ENCODE measurements at places on chromosomes 12 and 14.

GRCh38 chr14:21825149-21825743 is 151.6 kb upstream of the OR4E1 start:
- no peak for DNase-seq

- DNase-seq: no peak
Observed at GRCh38 chr14:68873376-68873775, 80.5 kb upstream of the ZFP36L1 start.

GRCh38 chr14:69387311-69387710 is 10.8 kb downstream of the ERH start:
- no peak for DNase-seq

- no peak for DNase-seq
Observed at GRCh38 chr12:25652371-25652770, 99.3 kb upstream of the LMNTD1 start.

DNA sequence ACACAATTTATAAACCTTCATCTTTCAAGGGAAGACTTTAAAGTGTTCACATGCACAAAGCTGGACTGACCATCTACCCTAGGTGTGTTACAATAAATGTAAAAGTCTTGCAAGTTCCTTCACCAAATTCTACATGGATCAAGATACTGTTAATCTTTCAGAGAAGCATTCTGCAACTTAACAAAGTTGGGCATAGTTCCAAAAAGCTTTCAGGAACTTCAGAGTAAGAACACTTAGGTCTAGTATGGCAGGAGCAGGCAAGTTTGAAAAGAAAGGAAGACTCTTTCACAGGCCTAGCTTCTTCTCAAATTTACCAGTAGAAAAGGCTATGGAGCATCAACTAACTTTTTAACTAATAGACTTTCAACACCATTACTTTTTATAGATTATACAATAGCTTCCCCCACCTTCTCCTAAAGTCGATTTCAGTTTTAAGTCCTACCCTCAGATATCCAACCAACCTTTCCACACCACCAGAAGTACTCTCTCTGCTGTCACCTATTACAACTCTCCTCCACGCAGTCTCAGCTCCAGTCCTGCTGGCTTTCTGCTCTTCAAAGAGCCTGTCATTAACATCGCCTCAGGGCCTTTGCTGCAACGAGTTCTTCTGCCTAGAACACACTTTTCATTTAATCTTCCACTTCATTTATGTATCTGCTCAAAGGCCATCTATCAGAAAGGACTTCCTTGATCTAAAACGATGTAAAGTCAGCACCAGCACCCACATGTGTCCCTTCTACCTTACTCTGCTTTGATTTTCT is 333.9 kb downstream of the CEP128 start:
- DNase-seq: no peak

- no peak for DNase-seq
Observed at GRCh38 chr12:38465020-38465419, 148.4 kb downstream of the ALG10B start.

DNA sequence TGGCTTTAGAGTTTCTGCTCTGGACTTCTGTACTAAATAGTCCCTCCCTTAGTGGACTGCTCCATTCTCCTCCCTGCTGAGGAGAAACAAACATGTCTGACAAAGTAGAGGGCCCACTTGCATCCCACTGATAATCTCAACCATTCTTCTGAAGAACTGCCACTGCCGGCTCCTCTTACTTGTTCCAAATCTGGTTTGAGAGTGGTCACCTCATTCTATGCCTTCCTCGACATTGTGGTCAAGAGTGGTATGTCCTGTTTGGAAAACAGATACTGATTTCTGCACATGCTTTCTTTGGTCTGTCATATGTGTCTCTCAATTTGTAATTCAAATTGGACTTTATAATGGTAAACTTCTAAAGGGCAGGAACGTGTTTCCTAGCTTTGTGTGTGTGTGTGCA is 36.3 kb upstream of the PLEKHA5 start:
- no peak for DNase-seq

GRCh38 chr12:113867258-113867657 is 98.9 kb downstream of the RBM19 start:
- DNase-seq: no peak

- no peak for DNase-seq
Observed at GRCh38 chr12:6765634-6766581, at the start of gene PTMS. PTMS (plus strand) TSS chr12:6766363; CDS start chr12:6766706, 343 bp downstream.

GRCh38 chr12:126389220-126389841 is 1324.1 kb downstream of the AACS start:
- DNase-seq: no peak

DNA sequence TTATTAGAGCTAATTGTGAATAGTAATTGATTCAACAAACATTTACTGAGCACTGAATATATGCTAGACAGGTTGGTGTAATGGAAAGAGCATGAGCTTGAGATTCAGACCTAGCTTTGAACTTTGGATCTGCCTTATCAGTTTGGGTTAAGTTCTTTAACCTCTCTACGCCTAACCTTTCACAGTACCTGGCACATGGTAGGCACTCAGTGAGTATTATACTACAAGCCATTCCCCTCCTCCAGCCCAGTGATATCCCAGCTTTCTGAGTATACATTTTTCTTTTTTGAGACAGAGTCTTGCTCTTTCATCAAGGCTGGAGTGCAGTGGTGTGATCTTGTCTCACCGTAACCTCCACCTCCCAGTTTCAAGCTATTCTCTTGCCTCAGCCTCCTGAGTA is 32.0 kb downstream of the FAM177A1 start:
- no peak for DNase-seq

DNA sequence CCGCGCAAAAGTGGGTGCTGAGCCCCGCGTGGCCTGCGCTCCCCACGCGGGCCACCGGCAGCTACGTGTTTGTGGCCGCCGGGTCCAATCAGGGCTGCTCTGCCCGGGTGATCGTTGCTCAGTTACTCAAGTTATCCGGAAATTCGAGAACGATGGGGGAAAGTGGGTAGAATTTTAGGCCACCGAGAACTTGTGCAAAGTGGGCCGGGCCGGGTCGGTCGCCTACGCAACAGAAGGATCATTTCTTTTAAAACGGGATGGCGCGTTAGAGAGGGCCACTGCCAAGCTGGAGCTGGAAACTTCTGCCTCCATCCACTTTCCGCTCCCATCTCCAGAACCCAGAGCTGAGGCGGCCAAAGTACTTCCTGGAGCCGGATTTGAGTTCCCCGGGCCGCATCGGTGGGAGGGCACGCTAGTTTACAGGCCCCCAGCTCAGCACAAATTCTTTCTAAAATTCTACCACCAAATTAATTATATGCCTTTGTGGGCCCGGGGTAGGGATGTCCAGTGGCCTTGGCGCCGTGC is 3.5 kb downstream of the RFX4 start:
- DNase-seq: no peak

DNA sequence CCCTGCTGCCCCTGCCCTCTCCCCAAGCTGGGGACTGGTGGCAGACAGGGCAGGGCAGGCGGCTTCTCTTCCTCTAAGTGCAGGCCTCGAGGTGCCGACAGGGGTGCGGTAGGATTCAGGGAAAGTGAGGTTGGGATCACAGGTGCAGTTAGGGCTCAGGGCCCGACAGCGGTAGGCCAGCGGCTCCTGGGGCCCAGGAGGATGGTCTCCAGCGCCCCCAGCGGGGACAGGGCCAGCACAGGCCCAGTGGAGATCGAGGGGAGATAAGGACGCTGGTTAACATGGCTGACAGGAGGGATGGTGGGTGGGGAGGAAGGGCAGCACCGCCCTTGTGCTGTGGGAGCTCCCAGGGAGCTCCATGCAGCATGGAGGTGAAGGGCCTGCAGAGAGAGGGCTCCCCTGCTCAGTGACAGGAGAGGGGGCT is 935 bp upstream of the CRIP1 start:
- no peak for DNase-seq

GRCh38 chr12:236445-236844 is 22.5 kb upstream of the SLC6A12 start:
- no peak for DNase-seq

DNA sequence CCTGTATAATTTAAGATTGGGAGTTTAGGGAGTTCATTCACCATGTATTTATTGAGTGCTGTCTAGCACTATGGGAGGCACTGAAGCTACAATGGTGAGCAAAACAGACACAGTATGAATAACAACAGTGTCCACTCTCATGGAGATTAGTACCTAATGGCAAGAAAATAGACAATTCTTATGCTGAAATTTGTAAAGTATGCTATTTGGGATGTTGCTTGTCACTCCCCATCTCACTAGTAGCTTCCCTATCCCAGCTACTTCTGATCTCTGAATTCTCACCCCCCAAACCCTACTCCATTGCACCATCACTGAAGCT is 4.0 kb downstream of the GDF11 start:
- DNase-seq: no peak

- DNase-seq: no peak
Observed at GRCh38 chr12:81617915-81618314, 141.2 kb downstream of the PPFIA2 start.

DNA sequence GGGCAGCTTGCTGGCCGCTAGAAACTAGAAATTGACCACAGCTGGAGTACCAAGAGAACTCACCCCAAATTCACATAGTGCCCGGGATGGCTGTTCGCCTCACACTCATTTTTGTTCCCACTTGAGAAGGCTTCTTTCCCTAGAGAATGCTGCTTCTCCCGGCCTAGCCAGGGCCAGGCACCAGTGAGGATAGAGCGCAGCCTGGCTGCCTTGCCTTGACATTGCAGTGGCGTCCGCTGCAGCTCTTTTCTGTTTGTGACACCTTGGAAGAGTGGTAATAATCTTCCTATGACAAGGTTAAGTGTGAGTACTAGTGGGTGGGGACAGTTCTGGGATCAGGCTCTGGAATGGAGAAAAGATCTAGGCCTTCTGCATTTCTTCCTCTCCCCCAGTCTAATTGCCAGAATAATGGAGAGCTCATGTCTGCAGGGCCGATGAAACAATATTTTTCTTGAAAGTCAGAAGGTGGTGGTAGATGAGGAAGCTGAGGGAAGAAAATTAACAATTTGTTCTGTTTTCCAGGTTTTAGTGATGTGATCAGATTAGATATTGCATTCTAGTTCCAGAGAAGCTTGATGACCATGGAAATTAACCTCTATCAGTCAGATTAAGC is 3.7 kb downstream of the TMEM253 start:
- no peak for DNase-seq

GRCh38 chr12:106193394-106194215 is 54.2 kb downstream of the CKAP4 start:
- no peak for DNase-seq

- no peak for DNase-seq
Observed at GRCh38 chr14:36585100-36585499, 2.7 kb upstream of the NKX2-8 start.

GRCh38 chr14:37118673-37119366 is 53.6 kb downstream of the SLC25A21 start:
- no peak for DNase-seq

DNA sequence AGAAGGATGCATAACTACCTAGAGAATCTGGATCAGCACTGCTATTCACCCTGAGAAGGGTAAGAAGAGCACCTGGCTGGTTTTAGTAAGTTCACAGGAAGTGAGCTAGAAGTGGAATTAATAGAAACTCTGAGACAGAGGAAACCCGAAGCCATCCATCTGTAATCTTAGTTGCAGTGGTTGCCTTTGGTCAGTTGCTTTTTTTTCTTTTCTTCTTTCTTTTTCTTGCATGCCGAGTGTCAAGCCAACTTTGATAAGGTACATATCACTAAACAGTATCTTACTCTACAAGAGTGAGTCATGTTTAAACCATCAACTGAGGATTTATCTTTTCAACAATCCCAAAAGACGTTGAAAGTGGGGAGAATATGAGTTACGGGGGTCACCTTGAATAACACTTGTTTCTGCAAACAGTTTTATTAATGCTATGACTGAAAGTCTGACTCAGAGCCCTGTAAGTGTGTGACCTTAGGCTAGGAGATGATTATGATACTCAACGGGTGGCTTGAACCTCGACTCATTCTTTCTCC is 26.7 kb downstream of the C12orf75 start:
- DNase-seq: no peak

DNA sequence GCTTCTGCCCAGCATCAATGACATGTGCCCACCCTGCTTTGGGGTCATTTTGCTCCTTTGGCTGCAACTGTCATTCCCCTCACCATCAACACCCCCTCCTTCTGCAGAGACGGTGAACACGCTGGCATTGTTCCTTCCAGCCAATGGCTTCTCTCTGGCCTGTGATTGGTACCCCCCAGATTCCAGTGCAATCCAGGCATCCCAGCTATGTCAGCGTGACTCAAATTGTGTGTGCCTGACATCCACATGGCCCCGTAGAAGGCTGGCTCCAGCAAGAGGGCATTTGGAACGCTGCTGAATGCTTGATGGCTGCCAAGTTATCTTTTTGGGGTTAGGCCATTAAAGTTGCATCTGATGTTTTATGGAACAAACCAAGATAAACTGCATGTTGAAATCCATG is 21.0 kb upstream of the CCND2 start:
- no peak for DNase-seq

- DNase-seq: no peak
Observed at GRCh38 chr14:92247947-92248346, 75.0 kb upstream of the SLC24A4 start.

- no peak for DNase-seq
Observed at GRCh38 chr12:75439930-75440329, 40.6 kb upstream of the GLIPR1 start.

GRCh38 chr14:67370830-67371229 is 10.7 kb downstream of the EIF2S1 start:
- no peak for DNase-seq

DNA sequence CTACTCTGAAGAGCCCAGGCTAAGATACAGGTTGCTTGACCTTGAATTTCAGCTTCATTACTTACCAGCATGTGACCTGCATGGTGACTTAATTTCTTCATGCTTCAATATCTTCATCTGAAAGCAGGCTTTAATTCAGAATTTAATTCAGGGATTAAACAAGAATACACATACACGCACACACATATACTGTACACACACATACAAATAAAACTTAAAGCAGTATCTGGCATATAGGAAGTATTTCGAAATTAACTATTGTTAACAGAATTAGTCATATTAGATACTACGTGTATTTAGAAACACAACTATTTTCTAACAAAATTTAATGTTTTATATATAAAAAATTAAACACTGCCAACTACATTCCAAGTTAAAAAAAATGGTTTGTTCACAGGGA is 640.3 kb downstream of the SLC6A15 start:
- DNase-seq: no peak

GRCh38 chr12:778615-779014 is 26.2 kb downstream of the WNK1 start:
- no peak for DNase-seq

DNA sequence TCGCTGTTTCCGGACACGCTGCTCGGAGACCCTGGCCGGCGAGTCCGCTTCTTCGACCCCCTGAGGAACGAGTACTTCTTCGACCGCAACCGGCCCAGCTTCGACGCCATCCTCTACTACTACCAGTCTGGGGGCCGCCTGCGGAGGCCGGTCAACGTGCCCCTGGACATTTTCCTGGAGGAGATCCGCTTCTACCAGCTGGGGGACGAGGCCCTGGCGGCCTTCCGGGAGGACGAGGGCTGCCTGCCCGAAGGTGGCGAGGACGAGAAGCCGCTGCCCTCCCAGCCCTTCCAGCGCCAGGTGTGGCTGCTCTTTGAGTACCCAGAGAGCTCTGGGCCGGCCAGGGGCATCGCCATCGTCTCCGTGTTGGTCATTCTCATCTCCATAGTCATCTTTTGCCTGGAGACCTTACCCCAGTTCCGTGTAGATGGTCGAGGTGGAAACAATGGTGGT is 90.0 kb downstream of the GALNT8 start:
- DNase-seq: no peak
